ENCODE measurements at places on chromosomes 2 and 18. TPM values are rescaled to one million over a fixed set of nuclear protein-coding genes. Genes with fewer than 3 reads are reported as not detected.

DNA sequence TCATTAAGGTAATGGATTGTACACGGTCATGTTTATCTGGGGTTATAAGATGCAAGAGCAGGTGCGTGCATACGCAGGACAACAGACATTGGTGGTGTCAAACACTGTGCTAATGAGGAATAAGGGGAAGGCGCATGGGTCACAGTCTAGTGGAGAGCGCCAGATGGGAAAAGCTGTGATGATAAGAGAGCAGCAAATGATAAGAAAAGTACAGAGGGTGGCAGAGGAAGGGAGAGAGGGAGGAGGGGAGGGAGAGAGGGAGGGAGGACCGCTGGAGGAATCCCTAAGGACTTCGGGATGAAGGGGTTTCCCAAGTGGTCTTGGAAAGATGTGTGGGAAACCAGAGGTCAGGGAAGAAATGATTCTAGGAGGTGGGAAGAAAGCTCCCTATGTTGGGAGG lies 2.9 kb downstream of the TNFRSF11A start:
- DNase-seq: no peak

DNA sequence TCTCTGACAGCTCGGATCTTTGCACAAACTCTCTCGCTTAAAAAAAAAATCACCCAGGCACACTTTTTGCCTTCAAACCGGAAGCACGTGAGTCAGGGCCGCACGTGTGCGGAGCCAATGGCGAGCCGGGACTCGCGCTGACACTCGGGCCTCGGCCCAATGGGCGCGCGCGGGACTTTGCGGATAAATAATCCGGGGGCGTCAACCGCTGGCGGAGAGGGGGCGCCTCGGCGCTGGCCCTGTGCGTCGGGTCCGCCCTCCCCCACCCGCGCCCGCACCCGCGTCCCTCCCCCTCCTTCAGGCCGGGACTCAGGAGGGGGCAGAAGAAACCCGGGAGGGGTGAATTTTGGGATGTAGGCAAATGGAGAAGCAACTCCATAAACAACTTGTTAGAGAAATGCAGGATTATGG lies 319 bp upstream of the EN1 start:
- peak; percentile 80 for DNase-seq

DNA sequence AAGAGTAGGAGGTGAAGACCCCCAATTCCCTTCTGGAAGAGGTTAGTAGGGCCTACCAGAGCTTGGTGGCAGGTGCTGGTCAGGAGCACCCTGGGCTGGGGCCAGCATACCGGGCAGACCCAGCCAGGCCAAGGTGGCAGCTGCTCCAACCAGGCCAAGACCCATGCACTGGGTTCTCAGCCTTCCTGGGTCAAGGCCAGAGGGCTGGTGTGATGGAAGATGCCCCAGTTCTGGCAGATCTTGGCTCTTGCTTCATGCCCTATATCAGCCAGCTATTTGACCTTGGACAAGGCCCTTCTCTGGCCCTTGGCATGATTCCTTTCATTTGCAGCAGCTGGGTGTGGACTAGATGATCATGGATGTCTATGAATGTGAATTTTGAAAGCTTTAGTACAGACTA lies 57.7 kb downstream of the PRKCE start:
- DNase-seq: no peak

The TIA1 gene
- total RNA-seq: 439 TPM

All from mesothelial cell of epicardium (in vitro differentiated cells).